Upper lobe of right lung (tissue), 1 donor: ENCODE measurements at places on chromosomes 12 and 14. TPM values are rescaled to one million over a fixed set of nuclear protein-coding genes. Genes with fewer than 3 reads are reported as not detected.

DNA sequence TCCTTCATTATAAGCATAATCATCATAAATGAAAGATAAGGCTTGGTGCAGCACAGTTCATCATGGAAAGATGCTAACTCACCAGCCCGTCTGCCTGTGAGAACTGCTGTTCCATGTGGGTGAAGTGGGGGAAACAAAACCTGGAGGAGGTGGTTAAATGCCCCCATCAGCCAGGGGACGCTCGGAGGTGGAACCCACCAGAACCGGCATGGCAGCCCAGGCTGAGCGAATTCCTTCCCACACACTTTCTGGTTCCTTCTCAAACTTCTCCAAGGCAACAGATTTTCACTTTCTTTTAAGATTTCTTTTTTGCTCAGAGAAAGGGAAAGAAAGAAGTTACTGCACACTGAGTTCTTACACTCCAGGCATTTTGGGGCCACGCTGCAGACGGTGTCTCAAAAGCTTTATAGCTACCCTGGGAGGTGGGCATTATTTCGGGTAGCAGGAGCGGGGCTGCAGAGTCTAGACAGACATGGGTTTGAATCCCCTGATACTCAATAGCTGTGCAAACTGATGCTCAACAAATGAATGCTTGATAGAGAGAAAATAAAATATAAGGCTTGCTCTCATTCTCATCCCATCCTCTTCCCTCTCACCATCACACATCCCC, 190.7 kb downstream of the BCL11B start:
- no peaks in the 10 kb centered on the region for H3K4me1 ChIP-seq
- no peak overlapping the region for H3K4me3 ChIP-seq
- H3K27ac ChIP-seq = no peak overlapping the region

Gene SLCO1B3
- not detected for total RNA-seq

- no peak overlapping the region for H3K4me3 ChIP-seq
- H3K27ac ChIP-seq = no peak overlapping the region
- no peaks in the 10 kb centered on the region for H3K27me3 ChIP-seq
- no peaks in the 10 kb centered on the region for H3K4me1 ChIP-seq
- DNase-seq = no peak
Measured at GRCh38 chr12:42338280-42338679, 12.3 kb downstream of the PPHLN1 start.

DNA sequence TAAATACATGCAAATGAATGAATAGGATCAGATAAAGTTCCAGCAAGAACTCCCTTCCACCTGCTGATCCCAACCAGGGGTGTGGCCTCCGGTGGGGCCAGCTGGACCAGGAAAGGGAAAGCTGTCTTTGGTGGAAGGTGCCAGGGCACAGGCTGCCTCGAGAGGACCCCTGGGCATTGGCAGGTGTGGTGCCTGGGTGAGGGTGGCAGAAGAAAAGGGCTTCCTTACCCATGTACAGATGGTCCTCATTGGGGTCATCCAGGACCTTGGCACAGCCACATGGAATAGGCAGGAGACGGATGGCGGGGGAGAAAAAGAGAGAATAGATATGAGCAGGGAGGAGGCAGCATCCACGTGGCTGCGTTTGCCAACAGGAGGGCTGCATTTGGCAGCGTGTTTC, 36.4 kb downstream of the CAMKK2 start:
- no peak overlapping the region for H3K27ac ChIP-seq
- no peak overlapping the region for H3K4me3 ChIP-seq
- peaks cover 68% of the 10 kb centered on the region for H3K36me3 ChIP-seq
- no peaks in the 10 kb centered on the region for H3K27me3 ChIP-seq
- DNase-seq = no peak
- H3K4me1 ChIP-seq = no peaks in the 10 kb centered on the region

GRCh38 chr12:109459247-109459646, 17.9 kb downstream of the KCTD10 start:
- peaks cover 66% of the 10 kb centered on the region for H3K4me1 ChIP-seq
- no peak for DNase-seq
- H3K27me3 ChIP-seq = no peaks in the 10 kb centered on the region
- H3K27ac ChIP-seq = peak overlapping the region; percentile 53
- peaks cover 53% of the 10 kb centered on the region for H3K36me3 ChIP-seq

Gene TMTC3
- total RNA-seq = 23.5 TPM

- no peak overlapping the region for H3K27ac ChIP-seq
- no peak overlapping the region for H3K4me3 ChIP-seq
- DNase-seq = no peak
Measured at GRCh38 chr12:100926669-100927248, 132.2 kb downstream of the ANO4 start.

DNA sequence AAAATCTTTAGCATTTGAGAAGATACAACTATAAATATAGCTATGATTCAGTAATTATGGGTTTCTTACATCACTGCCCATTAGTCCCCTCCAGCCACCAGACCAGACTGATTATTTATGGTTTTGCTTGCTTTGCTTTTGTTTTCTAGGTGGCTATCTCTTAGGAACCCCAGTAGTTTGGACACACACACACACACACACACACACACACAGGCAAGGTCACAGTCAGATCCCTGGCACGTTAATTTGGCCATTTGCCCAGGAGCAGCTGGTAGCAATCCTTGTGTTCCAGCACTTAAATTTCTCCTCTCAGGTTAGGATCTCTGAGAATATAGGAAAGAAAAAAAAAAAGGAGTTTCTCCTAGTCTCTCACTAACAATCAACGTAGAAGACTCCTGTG, 90.2 kb upstream of the RESF1 start:
- no peak overlapping the region for H3K27ac ChIP-seq
- peaks cover 7% of the 10 kb centered on the region for H3K4me1 ChIP-seq
- no peak for DNase-seq
- no peak overlapping the region for H3K4me3 ChIP-seq

Gene CPNE6
- total RNA-seq = not detected

Gene SLC7A7
- total RNA-seq = 84.4 TPM

DNA sequence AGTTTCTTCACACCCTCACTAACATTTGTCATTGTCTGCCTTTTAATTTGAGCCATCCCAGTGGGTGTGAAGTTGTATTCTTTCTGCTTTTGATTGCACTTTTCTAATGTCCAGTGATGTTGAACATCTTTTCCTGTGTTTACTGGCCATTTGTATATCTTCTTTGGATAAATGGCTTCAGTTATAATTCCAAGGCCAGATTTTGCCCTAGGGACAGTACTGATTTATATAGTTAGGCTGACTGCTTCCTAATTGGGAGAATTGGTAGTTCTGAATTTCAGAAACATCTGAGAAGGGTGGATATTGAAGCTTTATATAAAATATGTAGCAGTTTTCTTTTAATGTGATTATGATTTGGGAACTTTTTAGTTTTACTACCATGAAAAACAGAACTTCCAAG, 97.4 kb downstream of the BORCS5 start:
- no peaks in the 10 kb centered on the region for H3K27me3 ChIP-seq
- DNase-seq = no peak
- H3K4me3 ChIP-seq = no peak overlapping the region
- H3K4me1 ChIP-seq = peaks cover 16% of the 10 kb centered on the region
- no peak overlapping the region for H3K27ac ChIP-seq

Gene MIPOL1
- 10.0 TPM for total RNA-seq

Gene GPD1
- 32.9 TPM for total RNA-seq

Gene RDH16
- total RNA-seq = 0.32 TPM

Gene FLVCR2
- total RNA-seq = 28.6 TPM

GRCh38 chr14:71230897-71231296, 323.6 kb downstream of the PCNX1 start:
- H3K36me3 ChIP-seq = no peaks in the 10 kb centered on the region
- H3K27me3 ChIP-seq = no peaks in the 10 kb centered on the region
- H3K27ac ChIP-seq = no peak overlapping the region
- H3K4me3 ChIP-seq = no peak overlapping the region
- DNase-seq = no peak
